ENCODE measurements at places on chromosomes 5 and 9. TPM values are rescaled to one million over a fixed set of nuclear protein-coding genes. Genes with fewer than 3 reads are reported as not detected.

Gene IL4
- not detected for total RNA-seq

Gene HNRNPK
- 683 TPM for total RNA-seq

Gene PCDHGA3
- not detected for total RNA-seq

Gene CEL
- 2.8 TPM for total RNA-seq

Gene BARHL1
- not detected for total RNA-seq

Gene SLC34A3
- total RNA-seq = not detected

Gene FOXD4L4
- total RNA-seq = 0.18 TPM

Gene PCDHGA5
- 0.11 TPM for total RNA-seq

Gene CCDC180
- 5.1 TPM for total RNA-seq

Gene PRRX2
- total RNA-seq = not detected

Gene INIP
- 32.1 TPM for total RNA-seq

Gene LCN6
- not detected for total RNA-seq

Gene ZNF474
- total RNA-seq = not detected

Gene ACTBL2
- total RNA-seq = not detected

Gene CDC26
- total RNA-seq = 28.9 TPM

Gene ALDH1A1
- total RNA-seq = not detected

Gene DNAI1
- total RNA-seq = not detected

Gene PIP5KL1
- 2.7 TPM for total RNA-seq

Gene KIF4B
- 0.05 TPM for total RNA-seq

Gene TIMD4
- total RNA-seq = 2.7 TPM

Gene SPAAR
- not detected for total RNA-seq

Gene PHYHD1
- 0.68 TPM for total RNA-seq

Gene ZNF366
- total RNA-seq = not detected
